CD4-positive, alpha-beta T cell treated with Interleukin-15 for 4 hours (primary cell): ENCODE measurements at places on chromosomes 4 and X.

DNA sequence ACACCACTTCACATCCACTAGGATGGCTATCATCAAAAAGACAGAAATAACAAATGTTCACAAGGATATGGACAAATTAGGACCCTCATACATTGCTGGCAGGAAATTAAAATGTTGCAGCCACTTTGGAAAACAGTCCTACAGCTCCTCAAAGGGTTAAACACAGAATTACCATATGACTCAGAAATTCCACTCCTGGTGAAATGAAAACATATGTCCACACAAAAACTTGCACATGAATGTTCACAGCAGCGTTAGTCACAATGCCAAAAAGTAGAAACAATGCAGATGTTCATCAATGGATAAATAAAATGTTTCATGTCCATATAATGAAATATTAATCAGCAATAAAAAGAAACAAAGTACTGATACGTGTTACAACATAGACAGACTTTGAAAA lies 15.1 kb downstream of the S100G start:
- DNase-seq, result no peak

GRCh38 chr4:182969651-182970279 lies 52.6 kb upstream of the DCTD start:
- no peak for DNase-seq

- DNase-seq, result no peak
These were observed 92.3 kb upstream of the SLC7A11 start for GRCh38 chr4:138334346-138335016.

DNA sequence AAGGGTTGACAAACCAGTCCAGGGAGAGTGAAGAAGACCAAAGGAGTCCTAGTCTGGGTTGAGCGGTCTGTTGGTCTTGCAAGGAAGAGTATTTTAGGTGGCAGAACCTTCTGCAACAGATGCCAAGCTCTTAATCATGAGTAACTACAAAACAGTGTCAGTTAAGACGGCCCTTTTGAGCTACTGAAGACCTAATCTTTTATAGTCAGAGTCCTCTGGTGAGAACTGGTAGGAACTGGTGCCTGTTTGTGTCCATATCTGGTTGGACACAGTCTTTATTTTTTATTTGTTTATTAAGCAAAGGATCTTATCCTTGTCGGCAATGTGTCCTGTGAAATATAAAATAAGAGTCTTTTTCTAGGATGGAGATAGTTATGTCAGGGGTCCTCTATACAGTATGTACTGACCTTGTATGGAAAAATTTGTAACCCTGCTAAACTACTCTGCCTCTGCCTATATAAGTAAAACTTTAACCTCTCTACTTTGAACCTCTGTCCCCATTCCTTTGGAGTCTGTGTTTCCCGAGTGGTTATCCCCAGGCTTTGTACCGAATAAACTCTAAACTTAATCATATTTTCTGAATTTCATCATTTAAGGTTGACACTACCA lies 47.1 kb downstream of the FAM13A start:
- DNase-seq, result no peak

GRCh38 chr4:97645071-97645821 lies 498.0 kb downstream of the STPG2 start:
- DNase-seq, result no peak

DNA sequence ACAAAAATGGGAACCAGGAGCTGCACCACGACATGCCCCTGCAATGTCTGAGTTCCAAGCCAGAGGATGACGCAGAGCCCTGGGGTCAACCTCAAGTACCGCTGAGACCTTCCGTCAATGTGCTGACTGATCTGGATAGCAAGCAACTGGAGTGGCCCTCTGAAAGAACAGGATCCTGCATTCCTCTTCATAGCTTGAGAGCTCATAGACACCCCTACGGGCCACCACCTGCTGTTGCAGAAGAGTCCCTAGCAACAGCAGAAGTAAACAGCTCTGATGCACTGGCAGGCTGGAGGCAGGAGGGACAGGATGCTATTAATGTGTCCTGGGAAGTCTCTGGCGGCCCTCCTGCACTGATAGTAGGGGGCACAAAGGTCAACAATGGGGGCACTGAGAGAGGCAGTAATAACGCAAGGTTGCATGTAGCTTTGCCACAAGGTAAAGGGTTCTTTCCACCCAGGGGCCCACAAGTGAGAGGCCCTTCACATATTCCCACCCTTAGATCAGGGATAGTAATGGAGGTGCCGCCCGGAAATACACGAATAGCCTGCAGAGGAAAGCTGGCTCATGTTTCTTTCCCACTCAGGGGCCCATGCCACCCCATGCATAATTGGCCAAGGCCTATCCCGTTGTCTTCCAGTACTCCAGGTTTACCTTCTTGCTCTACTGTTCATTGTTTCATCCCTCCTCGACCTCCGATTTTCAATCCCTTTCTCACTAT lies 1.3 kb downstream of the PRR32 start:
- no peak for DNase-seq

DNA sequence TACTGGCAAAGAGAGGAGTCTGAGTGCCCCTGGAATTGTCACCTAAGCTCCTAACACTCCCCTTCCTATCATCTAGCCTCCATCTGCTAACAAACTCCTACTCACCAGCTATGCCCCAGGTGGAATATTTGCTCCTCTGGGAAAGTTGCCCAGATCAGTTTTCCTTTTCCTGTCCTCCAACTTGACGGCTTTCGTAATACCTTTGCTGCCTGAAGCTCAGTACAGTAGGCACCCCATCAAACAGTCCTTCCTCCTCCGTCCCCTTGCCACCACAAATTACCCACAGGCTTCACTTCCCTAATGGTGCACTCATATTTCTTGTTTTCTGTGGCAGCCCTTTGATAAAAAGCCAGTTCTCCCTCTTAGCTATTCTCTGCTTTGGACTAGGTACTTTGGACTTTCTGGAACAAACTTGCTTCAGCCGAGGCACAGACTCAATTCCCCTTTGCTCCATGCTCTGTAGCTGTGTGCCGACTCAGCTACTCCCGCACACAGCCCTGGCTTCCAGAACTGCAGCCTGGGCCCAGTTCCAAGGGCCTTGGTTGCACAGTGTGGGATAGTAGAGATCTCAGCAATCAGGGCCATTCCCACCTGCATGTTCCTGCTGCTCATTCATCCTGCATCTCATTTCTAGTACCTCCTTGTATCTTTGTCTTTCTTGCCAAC lies 605.1 kb downstream of the BCOR start:
- DNase-seq, result no peak

GRCh38 chrX:133254666-133255065 lies 36.5 kb upstream of the TFDP3 start:
- DNase-seq, result no peak

GRCh38 chr4:146943691-146944375 lies 1.8 kb downstream of the TTC29 start:
- no peak for DNase-seq

GRCh38 chr4:22179124-22179874 lies 230.7 kb upstream of the KCNIP4 start:
- DNase-seq, result no peak

- no peak for DNase-seq
These were observed 595.0 kb downstream of the ACTRT1 start for GRCh38 chrX:127457161-127457560.

GRCh38 chr4:81758574-81759264 lies 287.0 kb upstream of the RASGEF1B start:
- DNase-seq, result no peak
